ENCODE measurements at places on chromosomes 3 and 15.

DNA sequence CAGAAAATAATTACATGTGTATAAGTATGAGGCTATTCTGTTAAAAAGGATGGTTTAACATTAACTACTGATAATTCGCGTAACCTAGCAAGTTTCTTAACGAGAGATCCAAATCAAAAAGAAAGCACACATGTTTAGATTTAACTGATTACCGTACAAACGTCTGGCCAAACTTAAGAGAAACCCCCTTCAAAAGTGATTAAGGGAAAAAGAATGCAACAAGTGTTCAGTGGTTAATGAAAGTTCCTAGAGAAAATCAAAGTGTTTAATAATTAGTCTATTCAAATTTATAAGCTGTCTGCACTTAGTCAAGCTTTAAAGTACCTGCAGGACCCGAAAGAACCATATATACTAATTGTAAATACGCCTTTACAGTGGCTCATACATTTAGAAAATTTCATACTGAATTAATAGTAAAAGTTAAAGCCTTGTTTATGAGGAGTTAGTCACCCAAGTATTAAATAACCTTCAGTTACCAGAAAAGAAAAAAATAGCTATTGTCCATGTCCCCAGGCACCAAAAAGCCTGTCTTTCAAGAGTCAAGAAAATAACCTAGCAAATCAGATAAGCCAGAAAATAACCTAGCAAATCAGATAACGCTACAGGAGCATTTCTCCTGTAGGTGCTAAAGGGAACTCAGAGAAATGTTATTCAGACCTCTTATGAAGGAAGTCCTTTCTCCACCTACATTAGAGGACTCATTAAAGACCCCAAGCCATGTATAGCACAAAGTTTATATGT, 34.6 kb downstream of the ZNF589 start:
- DNase-seq: no peak

DNA sequence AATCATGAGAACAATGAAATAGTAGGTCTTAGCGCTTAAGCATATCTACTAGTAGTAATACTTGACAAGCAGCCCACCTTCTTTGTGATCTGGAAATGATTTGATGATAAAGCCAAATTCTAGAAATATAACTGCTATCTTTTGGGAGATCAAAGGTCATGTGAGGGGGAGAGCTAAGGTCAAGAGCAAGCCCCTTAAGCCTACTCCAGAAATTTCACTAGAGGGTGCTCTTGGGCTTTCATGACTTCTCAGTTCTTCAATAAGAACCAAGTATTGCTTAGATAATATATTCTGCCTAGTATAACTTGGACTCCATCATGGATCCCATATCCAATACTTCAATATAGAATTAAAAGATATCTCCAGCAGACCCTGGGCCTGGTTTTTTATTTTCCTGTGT, 319.6 kb downstream of the ZBTB20 start:
- DNase-seq: no peak

GRCh38 chr15:38374556-38374955, 79.4 kb upstream of the FAM98B start:
- DNase-seq: no peak

DNA sequence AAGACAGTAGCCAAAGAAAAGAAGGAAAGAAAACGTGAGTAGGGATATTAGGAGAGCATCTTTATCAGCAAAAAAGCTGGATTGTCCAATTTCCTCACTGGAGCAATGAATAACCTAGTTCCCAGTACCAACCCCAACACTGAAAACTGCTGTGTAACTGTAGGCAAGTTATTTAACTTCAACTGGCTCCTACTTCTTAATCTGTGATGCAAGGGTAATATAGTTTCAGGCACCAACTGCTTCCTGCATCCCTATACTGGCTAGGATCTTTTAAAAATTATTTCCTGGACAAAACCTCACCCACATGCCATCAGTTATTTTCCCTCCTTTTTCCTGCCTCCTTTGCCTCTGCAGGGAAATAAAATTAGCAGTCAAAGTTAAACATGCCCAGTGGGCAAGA, 59.6 kb downstream of the ZBTB20 start:
- no peak for DNase-seq

GRCh38 chr3:54427941-54428871, 305.9 kb downstream of the CACNA2D3 start:
- peak; percentile 36 for DNase-seq

DNA sequence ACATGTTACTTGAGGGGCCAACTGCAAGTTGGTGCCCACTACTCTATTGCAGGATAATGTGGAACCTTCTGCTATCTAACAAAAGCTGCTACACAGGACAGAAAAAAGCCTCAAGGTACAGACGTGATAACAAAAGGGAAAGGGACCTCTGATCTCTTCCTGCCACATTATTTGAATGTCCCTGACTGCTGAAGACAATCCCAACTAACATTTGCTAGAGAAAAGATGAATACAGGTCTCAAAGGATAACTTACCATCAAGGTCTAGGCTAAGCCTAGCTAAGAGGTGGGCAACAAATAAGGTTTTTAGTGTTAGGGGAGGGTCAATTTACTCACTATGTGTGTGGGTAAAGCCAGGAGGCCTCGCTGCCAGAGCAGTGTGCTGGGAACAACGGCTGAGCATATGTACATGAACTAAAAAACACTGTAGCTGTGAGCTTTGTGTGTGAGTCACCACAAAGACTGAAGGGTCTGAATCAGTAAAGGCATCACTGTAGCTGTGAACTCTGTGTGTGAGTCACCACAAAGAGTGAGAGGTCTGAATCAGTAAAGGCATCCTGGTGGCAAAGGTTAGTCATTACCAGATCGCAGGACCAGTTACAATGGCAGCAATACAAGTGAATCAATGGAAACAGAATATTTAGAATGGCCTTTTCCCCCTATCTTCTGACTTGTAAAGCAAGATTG, 111.7 kb downstream of the LMLN start:
- DNase-seq: no peak

- DNase-seq: no peak
Measured at GRCh38 chr3:195897081-195897852, 11.1 kb downstream of the TNK2 start.

DNA sequence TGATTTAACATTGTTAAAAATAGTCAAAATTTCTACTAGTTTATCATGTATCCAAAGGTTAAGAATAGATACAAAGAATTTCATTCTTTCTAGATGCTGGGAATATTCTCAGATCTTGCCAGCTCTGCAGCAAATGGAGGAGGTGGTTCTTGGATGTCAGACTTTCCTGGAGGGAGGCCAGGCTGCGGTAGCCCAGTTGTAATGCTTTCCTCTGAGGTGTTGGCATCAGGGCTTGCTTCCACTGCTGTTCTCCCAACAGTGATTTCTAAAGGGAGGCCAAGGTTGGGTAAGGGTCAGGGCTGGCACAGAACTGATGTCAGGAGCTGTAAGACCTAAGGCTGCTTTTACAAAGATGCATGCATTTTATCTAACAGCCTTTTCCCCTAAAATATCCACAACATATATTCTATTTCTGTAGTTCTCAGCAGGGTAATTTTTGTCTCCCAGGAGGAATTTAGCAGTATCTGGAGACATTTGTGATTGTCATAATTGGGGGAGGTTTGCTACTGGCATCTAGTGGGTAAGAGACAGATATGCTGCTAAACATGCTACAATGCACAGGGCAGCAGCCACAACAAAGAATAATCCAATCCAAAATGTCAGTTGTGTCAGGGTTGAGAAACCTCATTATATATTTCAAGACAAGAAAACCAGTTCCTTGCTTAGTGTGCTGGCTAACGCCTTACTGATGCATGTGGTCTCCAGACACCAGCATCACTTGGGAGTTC, 42.0 kb upstream of the SPTSSB start:
- DNase-seq: no peak

- no peak for DNase-seq
Measured at GRCh38 chr15:23415321-23415865, 31.6 kb downstream of the GOLGA6L2 start.

GRCh38 chr15:65312400-65312916, 8.0 kb downstream of the RNU5B-1 start:
- no peak for DNase-seq

GRCh38 chr15:69591905-69592508, 139.4 kb downstream of the RPLP1 start:
- peak; percentile 92 for DNase-seq

DNA sequence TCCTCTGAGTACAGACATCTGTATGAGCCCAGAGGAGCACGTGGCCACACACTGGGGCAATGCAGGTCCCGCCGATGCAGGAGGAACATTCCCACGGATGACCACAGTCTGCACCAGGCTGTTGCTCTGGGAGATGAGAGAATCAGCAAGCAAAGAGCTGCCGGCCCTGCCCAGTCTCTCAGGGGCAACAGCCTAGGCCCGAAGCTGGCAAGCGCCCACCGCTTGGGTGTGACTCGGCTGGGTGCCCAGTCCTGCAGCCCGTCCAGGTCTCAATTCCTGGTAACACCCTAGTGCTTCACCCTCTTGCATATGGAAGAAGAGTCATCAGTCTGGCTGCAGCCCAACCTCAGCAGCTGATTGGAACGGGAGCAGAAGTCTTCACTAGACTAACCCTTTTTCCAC, 153.7 kb upstream of the HES1 start:
- no peak for DNase-seq

DNA sequence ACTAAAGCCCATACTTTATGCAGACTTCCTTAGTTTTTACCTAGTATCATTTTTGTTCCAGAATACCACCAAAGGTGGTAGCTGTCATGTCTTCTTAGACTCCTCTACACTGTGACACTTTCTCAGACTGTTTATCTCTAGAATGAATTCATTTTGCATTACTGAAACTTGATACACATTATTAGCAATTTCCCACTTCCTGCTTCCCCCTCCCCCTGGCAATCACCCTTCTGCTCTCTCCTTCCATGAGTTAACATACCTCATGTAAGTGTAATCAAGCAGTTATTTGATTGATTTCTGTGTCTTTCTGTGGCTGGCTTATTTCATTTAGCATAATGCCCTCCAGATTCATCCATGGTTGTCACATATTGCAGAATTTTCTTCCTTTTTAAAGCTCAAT, 204.9 kb downstream of the STAG1 start:
- DNase-seq: no peak

DNA sequence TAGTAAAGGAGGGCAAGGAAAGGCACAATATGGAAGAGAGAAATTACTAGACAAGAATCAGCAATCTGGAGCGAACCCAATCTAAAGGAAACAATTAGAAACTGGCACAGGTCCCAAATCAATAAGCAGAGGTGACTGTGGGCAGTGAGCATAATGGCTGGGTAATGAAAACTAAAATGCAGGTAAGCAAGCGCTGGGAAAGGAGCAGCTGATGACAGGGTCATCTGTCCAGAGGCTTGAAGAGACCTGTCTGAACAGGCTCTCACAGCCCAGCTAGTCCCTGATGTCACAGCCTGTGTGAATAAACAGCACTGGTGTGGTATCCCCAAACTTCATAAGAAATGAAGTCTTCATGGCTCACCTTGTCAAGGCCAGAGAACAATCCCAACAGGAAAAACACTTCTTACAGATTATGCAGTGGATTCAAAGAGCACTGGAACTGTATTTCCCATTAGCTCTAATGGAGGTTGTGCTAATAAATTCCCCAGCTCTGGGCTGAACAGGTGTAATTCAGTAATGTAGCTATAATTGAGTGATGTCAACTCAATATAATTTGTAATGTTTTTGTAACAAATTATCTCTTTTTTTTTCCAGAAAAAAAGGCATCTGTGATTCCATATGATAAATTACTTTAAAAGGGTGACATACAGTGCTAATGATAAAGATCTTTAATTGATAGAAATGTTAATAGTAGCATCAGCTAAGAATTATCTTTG, 197.3 kb downstream of the FHIT start:
- DNase-seq: peak; percentile 29
